ENCODE measurements at places on chromosomes 16 and 17.

DNA sequence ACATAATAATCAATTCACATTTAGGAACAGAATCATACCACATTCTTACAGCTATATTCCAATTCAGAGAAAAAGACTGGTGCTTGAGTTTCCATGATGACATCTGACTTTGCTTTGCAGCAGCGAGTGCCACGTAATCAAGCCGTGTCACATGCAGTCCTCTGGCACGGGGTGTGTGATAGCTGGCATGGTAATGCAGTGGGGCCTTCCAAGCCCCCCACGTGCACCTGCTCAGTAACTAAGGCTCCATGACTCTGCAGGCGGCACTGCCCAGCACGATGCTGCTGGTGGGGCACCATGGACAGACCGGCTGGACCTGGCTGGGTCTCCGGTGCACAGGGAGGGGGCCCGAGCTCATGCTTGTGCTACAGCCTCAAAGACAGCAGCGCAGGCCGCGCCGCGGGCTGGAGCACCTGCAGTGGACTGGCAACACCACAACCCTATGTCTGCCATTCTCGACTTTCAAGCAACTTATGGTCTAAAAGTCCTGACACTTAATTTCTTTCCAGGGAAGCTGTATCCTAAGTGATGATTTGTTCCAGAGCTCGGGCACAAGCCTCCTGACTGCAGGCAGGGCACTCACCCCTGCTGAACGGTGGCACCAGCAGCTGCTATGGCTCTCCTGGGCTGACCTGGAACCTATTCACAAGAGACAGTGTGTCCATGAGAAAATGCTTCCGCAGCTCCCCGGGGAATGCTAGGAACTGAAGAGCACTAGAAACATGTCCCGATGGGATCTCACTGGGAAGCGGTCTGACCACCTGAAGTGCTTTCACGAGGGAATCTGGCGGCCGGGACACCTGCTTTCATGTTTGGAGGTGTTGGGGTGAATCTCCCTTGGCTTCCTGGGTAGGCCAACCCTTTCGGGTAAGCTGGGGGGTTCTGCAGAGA lies 99.5 kb upstream of the DNAH17 start:
- DNase-seq: no peak

- DNase-seq: no peak
Observed at GRCh38 chr17:31580316-31580705, 188.8 kb downstream of the RAB11FIP4 start.

- no peak for DNase-seq
Observed at GRCh38 chr17:73465130-73465952, 153.5 kb upstream of the CDC42EP4 start.

GRCh38 chr16:483341-484075 lies 44.0 kb upstream of the CAPN15 start:
- DNase-seq: no peak

DNA sequence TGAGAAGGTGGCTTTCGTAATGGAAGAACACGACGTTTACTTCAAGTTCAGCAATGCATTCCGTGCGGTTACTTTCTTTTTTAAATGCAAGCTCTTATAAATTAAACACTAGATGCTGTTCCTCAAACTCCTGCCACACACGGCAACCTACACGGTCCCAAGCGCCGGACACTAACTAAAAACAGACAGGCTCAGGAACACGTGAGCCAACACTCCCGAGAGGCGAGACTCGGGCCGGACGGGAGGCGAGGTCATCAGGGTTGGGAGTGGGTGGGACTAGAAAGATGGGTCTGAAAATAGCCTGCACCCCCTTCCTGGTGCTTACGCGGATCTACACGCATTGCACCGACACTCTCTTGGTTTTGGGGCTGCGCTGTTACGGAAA lies 6.4 kb downstream of the CLCN7 start:
- DNase-seq: no peak

DNA sequence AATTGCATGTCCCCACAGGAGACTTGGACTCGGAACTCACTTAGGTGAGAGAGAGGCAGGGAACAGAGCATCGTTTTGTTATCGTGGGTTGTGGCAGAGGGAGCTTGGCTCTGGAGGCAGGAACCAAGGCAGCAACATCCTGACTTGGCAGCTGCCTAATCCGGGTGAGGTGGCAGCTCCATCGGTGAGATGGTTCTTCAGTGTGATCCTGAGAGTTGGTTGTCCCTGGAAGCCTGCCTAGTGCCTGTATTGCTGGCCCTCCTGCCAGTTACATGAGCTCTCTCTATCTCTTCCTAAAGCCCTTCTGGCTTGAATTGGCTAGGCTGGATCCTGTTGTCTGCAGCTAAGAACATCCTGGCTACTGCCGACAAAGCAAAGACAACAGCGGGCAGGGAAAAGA lies 19.9 kb upstream of the SEC14L1 start:
- DNase-seq: no peak

- peak; percentile 23 for DNase-seq
Observed at GRCh38 chr16:4733747-4734062, 366 bp downstream of the ANKS3 start.

DNA sequence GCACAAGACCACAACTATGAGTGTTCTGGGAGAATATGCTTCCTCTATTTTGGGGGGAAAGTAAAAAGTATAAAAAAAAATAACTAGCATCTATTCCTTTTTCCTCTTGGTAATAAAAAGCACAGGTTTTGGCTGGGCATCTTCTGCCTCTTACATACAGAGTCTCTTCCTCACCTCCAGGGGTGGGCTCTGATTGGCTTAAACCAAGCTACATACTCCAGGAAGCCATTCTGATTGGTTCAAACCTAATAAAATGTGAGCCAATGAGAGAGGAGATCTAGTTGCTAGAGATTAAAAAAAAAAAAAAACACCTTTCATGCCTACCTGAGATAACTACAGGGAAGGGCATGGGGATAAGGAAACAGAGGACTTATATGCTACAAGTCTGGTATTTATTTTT lies 365.9 kb upstream of the ERCC4 start:
- no peak for DNase-seq

GRCh38 chr16:7887316-7887715 lies 554.7 kb downstream of the RBFOX1 start:
- DNase-seq: no peak

- DNase-seq: no peak
Observed at GRCh38 chr17:82043507-82043906, 6.0 kb upstream of the DCXR start.

DNA sequence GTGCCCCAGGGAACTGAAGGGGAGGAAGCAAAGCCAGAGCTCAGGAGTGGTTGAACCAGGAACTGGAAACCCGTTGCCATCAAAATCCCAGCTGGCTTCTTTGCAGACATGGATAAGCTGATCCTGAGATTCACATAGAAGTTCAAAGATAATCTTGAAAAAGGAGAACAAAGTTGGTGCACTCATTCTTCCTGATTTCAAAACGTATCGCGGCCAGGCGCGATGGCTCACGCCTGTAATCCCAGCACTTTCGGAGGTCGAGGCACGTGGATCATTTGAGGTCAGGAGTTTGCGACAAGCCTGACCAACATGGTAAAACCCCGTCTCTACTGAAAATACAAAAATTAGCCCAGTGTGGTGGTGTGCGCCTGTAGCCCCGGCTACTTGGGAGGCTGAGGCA lies 7.1 kb downstream of the RAP1GAP2 start:
- DNase-seq: no peak

GRCh38 chr16:67489401-67490083 lies 6.2 kb upstream of the AGRP start:
- DNase-seq: no peak

GRCh38 chr17:28317966-28318758 lies 838 bp upstream of the TMEM97 start:
- DNase-seq: no peak

GRCh38 chr17:49193513-49194296 lies 16.7 kb downstream of the GNGT2 start:
- peak; percentile 81 for DNase-seq

DNA sequence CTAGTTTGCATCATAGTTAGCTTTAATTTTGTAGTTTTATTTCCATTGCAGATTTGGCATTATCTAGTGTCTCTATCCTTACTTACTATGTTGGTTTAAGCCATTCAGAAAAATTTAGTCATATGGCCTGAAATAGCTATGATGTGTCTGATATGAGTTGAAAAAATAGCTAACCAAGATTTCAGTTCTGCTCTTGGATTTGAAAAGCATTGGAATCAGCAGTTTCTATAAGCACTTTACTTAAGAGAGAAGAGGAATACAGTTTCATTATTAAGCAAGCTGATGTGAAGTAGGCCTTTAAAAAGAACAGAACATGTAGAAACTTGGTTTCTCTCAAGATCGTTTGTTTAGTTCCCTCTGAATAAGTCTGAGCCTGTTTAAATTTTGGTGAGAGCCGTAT lies 25.9 kb downstream of the LPCAT2 start:
- no peak for DNase-seq

GRCh38 chr17:8455665-8456209 lies 20.1 kb downstream of the NDEL1 start:
- DNase-seq: no peak

DNA sequence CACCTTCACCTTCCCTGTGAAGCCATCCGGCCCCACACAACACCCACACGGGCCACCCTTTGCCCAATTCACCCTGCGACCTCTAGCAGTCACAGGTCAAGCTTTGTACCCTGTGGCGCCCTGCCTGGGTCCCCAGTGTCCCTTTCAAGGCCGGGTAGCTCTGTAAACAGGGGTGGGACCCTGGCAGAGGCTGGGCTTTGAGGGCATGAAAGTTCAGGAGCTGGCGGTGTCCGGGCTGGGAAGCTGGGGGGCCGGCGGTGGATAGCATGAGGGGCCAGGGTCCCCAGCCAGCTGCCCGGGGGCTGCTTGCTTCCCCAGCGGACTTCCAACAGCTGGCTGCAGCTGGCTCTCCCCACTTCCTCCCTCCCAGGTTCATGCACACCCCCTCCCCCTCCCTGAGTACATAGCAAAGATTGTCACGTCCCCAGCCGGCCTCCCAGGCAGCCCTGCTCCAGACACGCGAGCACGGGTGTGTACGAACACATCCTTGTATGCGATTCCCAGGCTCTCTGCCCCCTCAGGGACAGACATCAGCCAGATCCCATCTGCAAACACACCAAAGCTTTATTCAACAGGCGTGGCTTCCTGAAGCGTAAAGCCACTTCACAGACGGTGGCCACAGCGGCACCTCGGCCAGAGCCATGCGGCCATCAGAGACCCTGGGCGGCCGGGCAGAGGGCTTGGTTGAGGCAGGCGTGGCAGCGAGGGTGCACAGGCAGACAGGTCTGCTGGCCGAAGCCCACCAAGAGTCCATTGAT lies 8.2 kb downstream of the NTHL1 start:
- DNase-seq: no peak

GRCh38 chr16:24734382-24734781 lies 4.9 kb downstream of the TNRC6A start:
- DNase-seq: no peak

DNA sequence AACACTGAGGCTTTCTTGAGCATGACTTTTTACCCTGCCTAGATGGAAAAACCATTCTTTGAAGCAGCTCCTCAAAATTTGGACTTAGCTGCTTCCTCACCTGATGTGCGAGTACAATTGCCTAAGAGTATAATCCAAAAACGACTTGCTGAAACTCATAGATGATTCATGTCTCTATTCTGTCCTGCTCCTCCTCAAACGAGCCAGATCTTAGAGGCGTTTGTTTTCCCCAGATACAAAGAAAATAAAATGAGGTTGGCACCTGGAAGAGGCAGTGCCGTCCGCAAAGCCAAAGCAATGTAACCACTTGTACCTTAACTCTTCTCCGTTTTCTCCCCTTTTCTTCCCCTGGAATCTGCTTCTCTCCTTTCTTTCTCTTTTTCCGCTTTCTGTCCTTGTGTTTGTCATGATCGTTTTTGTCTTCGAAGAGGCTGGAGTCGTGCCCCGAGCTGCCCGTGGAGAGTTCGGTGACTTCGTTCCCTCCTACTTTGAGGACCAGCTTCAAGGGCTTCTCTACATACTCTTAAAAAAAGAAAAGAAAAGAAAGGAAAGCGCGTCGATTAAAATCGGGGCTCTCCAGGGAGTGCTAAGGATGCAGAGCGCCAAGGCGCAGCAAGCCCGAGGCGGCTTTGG lies 895 bp downstream of the BRD7 start:
- DNase-seq: peak; percentile 36

DNA sequence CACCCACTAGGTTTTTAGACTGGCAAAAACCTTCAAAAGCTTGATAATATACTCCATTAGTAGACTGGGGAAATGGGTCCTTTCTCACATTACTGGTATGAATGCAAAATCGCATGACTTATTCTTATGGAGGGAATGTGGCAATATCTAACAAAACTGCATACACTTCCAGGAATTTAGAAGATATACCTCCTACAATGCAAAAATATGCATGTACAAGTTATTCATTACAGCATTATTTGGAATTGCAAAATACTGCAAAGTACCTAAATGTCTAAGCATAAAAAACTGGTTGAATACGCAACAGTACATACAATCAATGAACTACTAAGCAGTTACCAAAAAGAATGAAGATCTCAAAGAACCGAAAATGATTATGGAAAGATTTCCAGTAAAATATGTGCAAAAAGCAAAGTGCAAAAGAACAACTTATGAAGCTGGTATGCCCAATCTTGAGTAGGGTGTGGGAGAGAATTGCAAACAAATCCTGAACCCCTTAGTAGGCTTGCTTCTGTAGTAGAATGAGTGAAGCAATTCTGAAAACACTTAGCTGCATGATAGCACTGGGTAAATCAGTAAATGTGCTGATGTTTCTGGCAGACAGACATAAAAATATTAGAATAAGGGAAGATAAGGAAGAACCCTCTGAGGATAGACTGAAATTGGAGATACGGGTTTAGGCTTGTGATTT lies 180.1 kb downstream of the PARN start:
- no peak for DNase-seq

GRCh38 chr16:84829168-84829965 lies 9.6 kb downstream of the CRISPLD2 start:
- peak; percentile 92 for DNase-seq

DNA sequence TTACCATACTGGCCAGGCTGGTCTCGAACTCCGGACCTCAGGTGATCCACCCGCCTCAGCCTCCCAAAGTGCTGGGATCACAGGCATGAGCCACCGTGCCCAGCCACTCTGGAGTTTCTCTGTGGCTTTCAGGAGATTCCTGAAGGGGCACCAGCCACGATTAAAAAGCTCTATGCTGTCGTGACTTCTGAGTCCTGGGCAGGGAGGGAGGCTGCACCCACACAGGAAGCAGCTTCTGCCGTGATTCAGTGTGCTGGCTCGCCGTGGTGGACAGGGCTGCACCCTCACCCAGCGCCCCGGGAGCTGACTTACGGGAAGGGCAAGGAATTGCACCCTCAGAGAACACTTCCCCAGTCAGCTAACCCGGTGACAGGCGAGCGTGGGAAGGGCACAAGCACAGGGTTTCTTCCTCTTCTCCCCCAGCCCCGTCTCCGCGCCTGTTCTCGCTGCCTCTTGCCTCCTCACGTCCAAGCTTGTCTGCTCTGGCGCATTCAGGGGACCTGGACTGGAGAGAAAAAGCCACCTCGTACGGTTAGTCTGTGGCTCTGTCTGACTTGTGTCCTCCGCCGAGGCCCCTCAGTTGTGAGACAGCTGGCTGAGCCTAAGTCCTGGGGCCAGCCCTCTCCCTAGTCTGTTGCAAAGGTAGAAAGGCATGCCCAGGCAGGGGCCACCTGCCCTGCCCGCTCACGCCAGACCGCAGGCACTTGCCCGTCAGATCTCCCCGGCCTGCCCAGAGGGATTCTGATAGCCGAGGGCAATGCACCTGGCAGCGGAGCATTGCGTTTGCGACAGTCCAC lies 145.0 kb downstream of the SEC14L1 start:
- peak; percentile 97 for DNase-seq

All from ELR (cell line).